ENCODE measurements at places on chromosomes 2 and 18. TPM values are rescaled to one million over a fixed set of nuclear protein-coding genes. Genes with fewer than 3 reads are reported as not detected.

CRYBA2 gene
- total RNA-seq: not detected

MBP gene
- total RNA-seq: 12.9 TPM

SH2D6 gene
- total RNA-seq: not detected

PPM1G gene
- total RNA-seq: 66.2 TPM

MBOAT2 gene
- 20.4 TPM for total RNA-seq

EVX2 gene
- 0.09 TPM for total RNA-seq

TGIF1 gene
- total RNA-seq: 95.0 TPM

SLC40A1 gene
- total RNA-seq: 14.1 TPM

RPRD1A gene
- total RNA-seq: 23.5 TPM

PSMA8 gene
- total RNA-seq: not detected

GKN2 gene
- total RNA-seq: not detected

STEAP3 gene
- total RNA-seq: 25.4 TPM

ALK gene
- total RNA-seq: not detected

EIF2AK3 gene
- 23.3 TPM for total RNA-seq

GPAT2 gene
- total RNA-seq: 1.3 TPM

RPE gene
- total RNA-seq: 47.3 TPM

STARD6 gene
- not detected for total RNA-seq

ABCG8 gene
- not detected for total RNA-seq

SLC9A2 gene
- not detected for total RNA-seq

ALKAL2 gene
- total RNA-seq: 0.09 TPM

NCKAP5 gene
- total RNA-seq: 0.12 TPM

SLC11A1 gene
- total RNA-seq: 0.35 TPM

PPP1R1C gene
- total RNA-seq: not detected

LOXL3 gene
- 7.3 TPM for total RNA-seq

RELCH gene
- 19.2 TPM for total RNA-seq

OBSL1 gene
- 140 TPM for total RNA-seq

RESP18 gene
- not detected for total RNA-seq

TTR gene
- total RNA-seq: not detected

SNORC gene
- 0.12 TPM for total RNA-seq

CPO gene
- total RNA-seq: not detected

TMEM37 gene
- total RNA-seq: 7.6 TPM

PLGLB2 gene
- total RNA-seq: 0.26 TPM

RFX8 gene
- total RNA-seq: 0.12 TPM

VAPA gene
- total RNA-seq: 184 TPM

HOXD12 gene
- not detected for total RNA-seq

Measured in pericardium fibroblast (primary cell).